Daoy (cell line): ENCODE measurements at places on chromosomes 6 and 20. TPM values are rescaled to one million over a fixed set of nuclear protein-coding genes. Genes with fewer than 3 reads are reported as not detected.

Gene RNASET2
- total RNA-seq = 7.0 and 7.7 TPM in 2 replicates

Gene BMP6
- total RNA-seq = 0.34 and 0.80 TPM in 2 replicates

Gene EYA2
- 1.7 and 3.8 TPM in 2 replicates for total RNA-seq

Gene TNFRSF6B
- total RNA-seq = 12.6 and 14.7 TPM in 2 replicates

GRCh38 chr6:72984981-72985665 is 240.2 kb downstream of the KHDC1L start:
- no peak for DNase-seq

GRCh38 chr6:50187351-50187921 is 137.7 kb upstream of the DEFB112 start:
- no peak for DNase-seq

- no peak for DNase-seq
These were observed 42.0 kb upstream of the ASIP start for GRCh38 chr20:34199183-34199582.

GRCh38 chr20:5734602-5735001 is 15.6 kb upstream of the SHLD1 start:
- no peak for DNase-seq

- no peak for DNase-seq
These were observed 33.2 kb downstream of the ADA start for GRCh38 chr20:44618318-44618731.

DNA sequence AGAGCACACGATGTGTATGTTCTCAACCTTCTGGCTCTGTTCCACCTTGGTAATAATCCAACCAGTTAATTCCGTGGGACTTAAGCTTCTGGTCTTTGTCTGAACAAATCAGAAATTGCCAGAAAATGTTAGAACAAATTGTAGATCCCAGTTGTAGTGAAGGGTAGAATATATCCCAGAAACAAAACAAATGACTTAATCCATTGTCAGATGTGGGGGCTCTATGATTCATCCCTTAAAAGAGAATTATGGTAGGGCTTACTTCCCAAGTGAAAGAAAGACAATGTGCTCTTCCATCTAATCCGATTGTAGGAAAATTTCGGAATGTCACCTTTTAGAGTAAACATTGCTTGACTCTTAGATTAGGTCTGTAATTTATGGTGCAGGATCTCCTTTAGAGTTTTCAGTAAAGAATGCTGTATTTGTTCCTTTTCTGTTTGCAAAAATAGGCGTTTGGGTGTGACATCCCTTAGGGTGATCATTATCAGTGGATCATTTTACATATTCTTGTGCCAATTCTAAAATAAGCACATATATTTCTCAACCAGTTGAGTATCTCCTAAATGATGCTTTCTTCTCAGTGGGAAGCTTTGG is 234.5 kb upstream of the ZNF217 start:
- peak; percentile 93 for DNase-seq

DNA sequence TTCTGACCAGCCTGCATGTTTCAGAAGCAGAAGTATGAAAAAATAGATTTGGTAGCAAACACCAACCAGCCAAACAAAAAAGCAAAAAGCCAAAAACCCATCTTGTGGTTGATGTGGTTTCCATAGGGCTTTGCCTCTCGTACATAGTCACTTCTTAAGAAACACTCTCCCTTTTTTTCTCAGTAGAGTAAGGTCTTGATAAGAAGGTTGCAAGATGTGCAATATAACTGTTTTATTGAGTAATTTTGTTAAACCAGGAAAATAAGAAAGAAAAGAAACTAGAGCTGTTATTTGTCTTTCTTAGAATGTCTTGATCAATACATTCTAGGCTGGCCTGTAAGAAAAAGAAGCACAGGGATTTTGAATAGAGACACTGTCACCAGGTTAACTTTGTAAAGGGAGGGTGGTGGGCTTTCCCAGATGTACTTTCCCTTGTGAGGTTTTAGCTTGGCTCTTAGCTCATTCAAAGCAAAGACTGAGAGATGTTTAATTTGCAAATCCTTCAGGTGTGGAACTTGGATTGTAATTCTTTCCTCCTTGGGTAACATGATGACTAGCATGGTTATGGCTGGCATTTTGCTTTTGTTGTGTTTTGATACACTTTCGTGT is 49.7 kb downstream of the AKAP12 start:
- DNase-seq = no peak
